ENCODE measurements at places on chromosomes 2 and 18.

DNA sequence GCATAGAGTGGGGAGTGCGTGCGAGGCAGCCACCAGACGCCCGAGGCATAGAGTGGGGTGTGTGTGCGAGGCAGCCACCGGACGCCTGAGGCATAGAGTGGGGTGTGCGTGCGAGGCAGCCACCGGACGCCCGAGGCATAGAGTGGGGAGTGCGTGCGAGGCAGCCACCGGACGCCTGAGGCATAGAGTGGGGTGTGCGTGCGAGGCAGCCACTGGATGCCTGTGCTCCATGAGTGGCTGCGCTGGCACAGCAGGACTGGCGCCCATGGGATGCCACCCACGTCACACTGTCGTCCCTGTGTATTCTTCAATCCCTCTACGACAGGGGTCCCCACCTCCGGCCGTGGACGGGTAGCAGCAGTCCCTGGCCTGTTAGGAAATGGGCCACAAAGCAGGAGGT, 221.9 kb downstream of the HDAC4 start:
- no peak for DNase-seq

GRCh38 chr2:37993143-37993542, 68.1 kb downstream of the RMDN2 start:
- no peak for DNase-seq

GRCh38 chr2:144830543-144830942, 310.6 kb upstream of the ZEB2 start:
- no peak for DNase-seq

DNA sequence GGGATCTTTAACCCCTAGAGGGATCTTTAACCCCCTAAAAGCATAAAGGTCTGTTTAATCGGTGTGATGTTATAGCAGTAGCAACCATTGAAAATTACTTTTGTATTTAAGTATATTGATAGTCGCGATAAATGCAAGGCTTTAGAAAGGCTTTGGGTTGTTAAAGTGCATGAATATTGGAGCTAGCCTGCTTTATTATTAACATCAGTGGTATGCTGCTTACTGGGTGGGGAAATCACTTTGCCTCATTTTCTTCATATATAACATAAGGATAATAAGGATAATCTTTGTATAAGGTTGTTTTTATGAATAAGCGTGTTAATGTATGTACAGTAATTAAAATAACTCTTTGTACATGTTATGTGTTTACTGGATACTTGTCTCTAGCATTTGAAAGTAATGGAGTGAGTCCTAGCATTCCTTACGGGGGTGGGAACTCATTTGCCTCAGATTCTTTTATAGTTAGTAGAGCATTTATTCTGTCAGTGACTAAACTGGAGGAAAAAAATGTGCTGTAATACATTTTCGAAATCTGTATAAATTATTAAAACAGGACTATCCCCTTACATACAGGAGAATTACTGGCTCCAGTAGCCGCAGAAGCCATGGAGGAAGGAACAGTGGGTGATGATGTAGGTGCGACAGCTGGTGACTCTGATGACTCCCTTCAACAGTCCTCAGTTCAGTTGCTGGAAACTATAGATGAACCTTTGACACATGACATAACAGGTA, 122.2 kb downstream of the BIRC6 start:
- no peak for DNase-seq

Data from activated CD4-positive, alpha-beta T cell treated with anti-CD3 and anti-CD28 coated beads, Interleukin-2, amount 50 U/mL, for 48 hours (primary cell).